Fibroblast of lung (primary cell): ENCODE measurements at places on chromosomes 6 and 20. TPM values are rescaled to one million over a fixed set of nuclear protein-coding genes. Genes with fewer than 3 reads are reported as not detected.

The TTBK1 gene
- total RNA-seq: under 0.01 TPM in 2 replicates

The VWA7 gene
- total RNA-seq: under 0.01 and 0.66 TPM in 2 replicates

The MACROD2 gene
- 1.0 and 1.7 TPM in 2 replicates for total RNA-seq

The RBPJL gene
- not detected in 2 replicates for total RNA-seq

The ISM1 gene
- total RNA-seq: 0.17 and 0.26 TPM in 2 replicates

The PLEKHG1 gene
- total RNA-seq: 5.4 and 12.7 TPM in 2 replicates

The SNAP25 gene
- 1.5 and 4.5 TPM in 2 replicates for total RNA-seq

The HMGA1 gene
- 70.6 and 121 TPM in 2 replicates for total RNA-seq

The AKAP12 gene
- total RNA-seq: 65.5 and 68.5 TPM in 2 replicates

The ADGRG6 gene
- 30.0 and 49.9 TPM in 2 replicates for total RNA-seq

DNA sequence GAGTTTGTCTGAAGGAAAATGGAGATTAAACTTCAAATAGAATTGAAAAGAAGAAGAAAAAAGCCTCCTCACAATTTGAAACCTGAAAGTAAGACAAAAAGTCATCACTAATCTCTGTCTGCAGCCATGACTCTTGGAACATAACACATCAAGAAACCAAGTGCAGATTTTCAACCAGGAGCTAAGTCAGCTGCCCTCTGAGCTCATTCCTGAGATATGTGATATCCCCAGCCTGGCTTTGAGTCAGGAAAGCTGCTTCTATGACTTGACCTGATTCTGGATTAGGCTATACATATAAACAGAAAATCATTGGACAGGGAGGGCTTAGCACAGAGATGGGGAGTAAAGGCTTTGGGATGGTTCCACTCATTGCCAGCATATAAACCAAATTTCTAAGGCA, 891.4 kb downstream of the TFAP2A start:
- peak; percentile 89 for DNase-seq

DNA sequence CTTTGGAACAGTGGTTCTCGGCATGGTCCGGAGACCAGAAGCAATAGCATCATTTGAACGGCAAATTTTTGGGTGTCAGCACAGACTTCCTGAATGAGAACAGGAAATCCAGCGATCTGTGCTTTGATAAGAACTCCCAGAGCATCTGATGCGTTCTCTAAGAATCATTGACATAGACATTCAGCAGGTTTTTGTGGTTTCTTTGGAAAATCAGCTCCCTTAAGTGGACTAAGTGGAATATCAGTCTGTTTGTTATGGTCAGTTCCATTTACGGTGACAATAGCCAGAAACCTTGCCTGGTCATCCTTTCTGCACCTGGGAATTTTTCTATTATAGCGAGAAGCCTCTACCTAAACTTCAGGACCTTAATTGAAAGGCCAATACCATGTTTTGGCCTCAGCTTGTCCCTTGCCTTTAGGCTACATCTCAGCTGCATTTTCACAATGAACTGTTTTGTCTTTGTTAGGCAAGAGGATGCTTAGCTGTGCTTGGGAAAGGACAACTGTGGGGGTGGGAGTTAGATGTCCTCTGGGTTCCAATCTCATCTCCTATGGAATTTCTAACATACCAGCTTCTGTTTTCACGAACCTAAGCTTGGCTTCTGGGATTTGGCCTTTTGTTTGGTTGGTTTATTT, 299.7 kb downstream of the CDKAL1 start:
- no peak for DNase-seq

- no peak for DNase-seq
These were observed 101.7 kb downstream of the F13A1 start for GRCh38 chr6:6218759-6219085.

- no peak for DNase-seq
These were observed 9.0 kb downstream of the SFT2D1 start for GRCh38 chr6:166333172-166333995.

GRCh38 chr6:119344306-119344705, 5.3 kb downstream of the MAN1A1 start:
- DNase-seq: no peak

DNA sequence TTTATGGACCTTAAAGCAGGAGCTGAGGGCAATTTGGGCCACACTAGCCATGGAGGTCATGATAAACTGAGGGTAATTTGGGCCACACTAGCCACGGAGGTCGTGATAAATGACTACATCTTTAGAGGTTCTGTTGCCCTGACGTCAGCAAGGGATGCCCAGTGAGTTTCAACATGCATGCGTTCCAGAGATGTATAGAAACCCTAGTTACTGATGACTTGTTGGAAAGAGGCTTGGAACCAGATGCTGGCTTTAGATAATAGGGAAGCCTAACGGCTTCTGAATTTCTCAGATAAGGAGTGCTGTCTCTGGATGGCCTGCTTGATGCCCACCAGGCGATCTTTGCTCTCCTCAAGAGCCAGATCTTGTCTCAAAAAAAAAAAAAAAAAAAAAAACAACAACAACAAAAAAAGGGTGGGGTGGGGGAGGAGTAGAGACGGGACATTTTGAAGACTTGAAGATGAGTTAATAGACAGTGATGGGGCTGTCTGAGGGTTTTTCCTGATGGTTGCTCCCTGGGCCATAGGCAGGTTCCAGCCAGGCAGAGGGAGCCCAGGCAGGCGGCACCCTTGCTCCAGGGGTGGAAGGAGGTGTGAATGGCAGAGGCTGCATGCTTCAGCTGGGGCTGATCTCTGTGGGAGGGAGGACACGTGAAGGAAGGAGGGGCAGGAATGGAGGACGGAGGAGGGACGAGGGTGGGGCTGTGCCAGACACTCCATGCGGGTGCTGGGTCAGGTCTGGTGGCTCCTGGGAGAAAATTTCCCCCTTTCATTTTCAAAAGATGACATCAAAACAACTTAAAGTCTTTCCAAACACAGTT, 27.0 kb upstream of the FRMD1 start:
- DNase-seq: no peak

DNA sequence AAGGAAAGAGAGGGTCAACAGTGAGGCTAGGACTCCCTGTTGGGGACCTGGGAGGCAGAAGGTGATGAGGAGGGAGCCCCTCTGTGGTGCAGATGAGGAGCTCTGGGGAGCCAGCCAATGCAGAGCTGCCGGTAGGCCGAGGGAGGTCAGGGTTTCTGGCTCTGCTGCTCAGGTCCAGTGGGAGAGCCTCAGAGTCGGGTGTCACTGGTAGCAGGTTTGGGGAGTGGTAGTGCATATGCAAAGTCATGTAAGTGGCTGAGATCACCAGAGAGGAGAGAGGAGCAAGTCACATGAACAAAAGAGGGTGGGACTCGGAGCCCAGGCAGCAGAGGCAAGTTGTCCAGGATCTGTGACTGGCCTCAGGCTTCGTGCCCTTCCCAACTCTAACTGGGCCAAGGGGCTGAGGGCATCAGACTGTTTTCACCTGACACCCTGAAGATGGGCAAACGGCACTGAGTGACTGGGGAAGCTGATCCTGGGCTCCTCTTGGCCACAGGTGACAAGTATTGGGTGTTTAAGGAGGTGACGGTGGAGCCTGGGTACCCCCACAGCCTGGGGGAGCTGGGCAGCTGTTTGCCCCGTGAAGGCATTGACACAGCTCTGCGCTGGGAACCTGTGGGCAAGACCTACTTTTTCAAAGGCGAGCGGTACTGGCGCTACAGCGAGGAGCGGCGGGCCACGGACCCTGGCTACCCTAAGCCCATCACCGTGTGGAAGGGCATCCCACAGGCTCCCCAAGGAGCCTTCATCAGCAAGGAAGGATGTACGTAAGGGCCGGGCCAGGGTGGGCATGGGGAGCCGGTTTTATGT, 6.6 kb downstream of the MMP24OS start:
- DNase-seq: no peak

DNA sequence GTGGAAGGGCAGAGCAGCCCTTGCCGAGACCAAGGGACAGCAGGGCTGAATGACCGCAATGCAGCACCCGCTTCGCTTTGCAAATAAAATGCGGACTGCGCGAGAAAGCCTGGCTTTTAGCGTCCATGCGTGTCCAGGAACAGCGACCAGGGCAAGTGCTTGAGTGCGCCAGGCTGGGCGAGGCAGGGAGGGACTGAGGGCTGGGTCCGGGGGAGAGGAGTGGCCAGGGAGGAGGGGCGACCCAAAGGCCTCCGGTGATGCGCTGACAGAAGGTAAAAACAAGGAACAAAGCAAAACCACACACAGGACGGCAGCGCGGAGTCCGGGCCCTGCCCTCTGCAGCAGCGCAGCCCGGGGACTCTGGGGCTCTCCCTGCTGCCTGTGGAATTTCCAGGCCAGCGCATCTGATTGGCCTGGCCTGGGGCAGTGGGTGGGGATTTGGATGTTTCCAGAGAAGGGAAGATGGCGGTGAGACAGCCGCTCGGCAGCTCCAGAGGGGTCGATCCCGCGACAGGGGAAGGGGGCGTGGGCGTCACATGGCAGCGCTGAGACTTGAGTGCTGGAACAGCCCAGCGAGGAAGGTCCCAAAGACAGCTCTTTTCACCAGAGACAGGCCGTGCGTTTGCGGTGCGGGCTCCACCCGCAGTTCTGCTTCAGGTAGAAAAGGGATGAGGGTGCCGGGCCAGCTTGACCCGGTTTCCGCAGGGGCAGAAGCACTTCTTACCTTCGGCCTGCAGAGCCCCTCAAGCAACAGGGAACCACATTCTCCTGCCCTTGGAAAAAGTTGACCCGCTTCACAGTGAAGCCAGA, 51.8 kb downstream of the SSR1 start:
- DNase-seq: peak; percentile 82

DNA sequence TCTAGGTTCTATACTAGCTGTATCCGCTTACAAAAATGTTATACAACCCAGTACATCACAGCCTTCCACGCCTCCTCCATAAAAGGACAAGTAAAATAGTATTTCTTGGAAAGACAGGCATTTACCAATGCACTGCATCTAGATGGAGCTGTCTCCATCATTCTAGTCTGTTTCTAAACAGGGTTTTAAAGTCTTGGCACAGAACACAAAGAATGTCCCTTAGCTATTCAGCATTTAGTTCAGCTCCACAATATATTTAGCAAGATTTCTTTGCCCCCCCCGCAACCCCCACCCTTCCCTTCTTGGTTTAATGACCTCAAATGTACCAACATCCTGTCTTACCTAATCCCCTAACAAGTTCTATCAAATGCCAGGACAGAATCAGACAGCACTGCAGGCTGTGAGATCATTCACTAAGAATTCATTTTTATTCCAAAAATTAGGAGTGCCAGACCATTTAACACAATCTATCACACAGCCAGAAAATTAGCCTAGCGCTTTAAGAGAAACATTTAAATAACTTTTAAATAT, 198.6 kb downstream of the BACH2 start:
- DNase-seq: peak; percentile 98

DNA sequence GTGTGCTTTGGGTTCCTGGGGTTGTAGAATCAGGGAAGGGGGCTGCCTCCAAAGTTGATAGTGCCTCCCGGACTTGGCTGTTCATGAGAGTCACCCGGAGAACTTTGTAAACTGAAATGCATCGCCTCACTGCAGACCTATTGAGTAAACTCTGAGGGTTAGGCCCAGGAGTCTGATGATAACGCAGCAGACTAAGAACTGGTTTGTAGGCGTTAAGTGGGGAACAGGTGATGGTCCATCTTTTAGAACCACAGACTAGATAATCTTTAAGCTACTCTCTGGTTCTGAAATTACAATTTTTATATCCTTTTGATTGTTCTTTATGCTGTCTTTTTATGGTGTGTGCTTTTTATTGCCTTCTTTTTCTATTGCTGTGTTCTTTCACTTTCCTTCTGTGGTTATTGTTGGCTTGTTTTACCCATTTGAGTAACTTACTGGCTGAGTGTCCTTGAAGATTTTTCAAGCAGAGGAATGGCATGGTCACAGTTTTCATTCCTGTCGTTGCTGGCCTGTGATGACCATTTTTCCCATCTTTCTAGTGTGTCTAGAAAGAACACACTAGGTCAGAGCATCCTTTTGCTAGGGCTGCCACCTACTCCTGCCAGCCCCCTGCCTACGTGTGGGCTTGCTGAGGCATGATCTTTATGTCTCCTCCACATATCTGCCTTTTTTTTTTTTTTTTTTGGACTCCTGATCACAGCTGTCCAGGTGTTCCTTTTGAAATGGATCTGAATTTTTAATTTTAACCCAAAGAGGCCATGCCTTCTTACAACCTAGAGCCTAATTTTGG, 30.9 kb downstream of the LRRC1 start:
- no peak for DNase-seq

DNA sequence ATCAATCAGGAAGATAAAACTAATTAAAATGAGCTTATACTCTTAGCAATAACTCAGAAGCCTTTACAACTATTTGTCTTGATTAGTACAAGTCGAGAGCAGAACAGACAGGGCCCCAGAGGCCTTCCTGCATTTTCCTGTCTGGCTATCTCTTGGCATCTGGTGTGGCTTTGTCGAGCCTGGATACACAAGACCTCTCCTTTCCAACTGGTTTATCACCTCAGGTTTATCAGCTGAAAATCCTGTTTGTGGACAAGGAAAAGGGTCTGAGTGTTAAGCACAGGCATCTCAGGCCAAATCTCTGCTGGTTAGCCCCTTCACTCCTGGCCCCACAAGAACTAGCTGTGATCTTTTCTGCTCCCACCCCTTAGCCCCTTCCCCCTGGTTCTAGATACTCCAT, 32.6 kb downstream of the BAK1 start:
- DNase-seq: no peak

- peak; percentile 17 for DNase-seq
These were observed 10.4 kb downstream of the ADTRP start for GRCh38 chr6:11767978-11768756.

DNA sequence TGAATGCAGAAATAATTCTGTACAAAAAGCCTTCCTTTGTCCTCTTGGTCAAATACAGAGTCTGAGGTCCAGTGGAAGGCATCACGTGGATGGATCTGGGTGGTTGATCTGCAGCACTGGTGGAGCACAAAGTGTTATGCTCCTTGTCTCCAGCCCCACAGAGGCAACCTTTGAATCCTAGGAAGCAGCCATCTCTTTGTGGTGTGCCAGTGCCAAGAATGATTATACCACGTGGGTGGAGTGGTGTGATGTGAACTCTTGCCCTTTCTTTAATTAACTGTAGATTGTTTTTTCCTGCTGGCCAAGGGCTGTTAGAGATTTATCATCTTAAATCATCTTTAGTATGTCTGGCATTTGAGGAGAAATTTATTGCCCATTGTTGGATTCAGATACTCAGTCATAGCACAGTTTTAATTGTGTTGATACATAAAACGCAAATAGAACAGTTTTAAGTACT, 31.1 kb downstream of the NCOA7 start:
- no peak for DNase-seq

- no peak for DNase-seq
These were observed 219.8 kb downstream of the HIVEP2 start for GRCh38 chr6:142725024-142725770.

DNA sequence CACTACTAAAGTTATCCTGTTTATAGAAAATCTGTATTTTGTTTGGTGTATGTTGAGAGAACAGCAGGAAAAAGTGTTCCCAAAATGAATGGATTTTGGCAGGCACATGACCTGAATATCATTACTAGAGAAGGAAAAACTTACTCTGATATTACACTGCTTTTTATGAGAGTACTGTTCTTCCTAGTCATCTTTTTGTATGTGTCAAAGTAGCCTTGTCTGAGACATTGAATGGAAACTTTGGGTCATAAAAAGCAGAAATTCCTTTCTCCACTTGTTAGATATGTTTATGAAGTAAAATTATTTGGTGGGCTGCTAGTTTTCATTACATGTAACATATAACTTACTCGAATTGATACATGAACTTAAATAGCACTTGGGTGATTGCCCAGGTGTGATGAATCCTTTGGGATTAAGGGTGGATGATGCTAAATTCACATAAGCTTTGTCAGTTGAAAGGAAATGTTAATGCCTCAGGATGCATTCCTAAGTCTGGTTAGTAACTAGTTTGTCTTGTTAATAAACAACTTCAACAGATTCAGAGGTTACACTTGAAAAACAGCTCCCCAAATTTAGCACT, 206.7 kb downstream of the CENPW start:
- no peak for DNase-seq
